ENCODE measurements at places on chromosomes 5 and 9.

DNA sequence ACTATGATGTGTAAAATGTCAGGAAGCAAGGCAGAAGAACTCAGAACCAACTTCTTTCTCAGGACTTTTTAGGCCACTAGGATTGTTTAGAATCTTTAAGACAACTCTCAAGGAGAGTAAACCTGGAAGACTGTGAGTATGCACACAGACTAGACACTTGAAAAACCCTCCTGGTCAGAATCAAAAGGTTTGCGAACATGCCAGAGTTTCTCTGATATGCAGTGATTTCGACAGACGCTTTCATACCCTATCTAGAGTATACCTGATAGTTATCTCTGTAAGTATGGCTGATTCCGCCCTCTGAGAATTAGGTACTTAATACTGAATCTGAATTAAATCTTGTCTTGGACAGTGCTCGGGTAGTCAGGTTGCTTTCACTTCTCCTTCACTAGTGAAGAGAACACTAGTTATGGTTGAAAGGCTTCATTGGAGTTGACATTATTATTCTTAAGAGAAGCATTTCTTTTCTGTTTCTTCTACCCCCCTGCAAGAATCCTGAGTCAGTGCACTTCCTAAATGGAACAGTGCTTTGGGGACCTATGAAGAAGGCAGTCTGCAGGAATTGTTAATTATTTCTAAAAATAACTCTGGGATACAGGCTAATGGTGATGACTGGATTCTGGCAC is 158.1 kb downstream of the HACD4 start:
- DNase-seq, result peak; percentile 53

DNA sequence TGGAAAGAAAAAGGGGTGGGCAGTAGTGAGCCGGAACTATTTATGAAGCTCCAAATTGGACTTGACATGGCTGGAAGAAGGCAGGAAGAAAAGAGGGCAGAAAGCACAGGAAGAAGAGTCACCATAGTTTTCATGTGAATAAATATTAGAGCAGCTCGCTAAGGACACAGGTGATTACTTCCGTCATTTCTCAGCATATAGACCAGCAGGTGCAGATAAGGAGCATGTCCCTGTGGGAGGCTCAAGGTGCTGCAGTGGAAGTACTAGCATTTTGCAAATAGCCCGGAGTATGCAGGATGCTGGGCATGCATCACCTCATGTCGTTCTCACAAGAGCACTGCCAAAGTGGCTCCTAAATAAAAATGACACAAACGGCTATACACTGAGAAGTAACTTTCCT is 71.3 kb upstream of the HTR4 start:
- no peak for DNase-seq

- DNase-seq, result no peak
These were observed 28.1 kb downstream of the SMARCA2 start for GRCh38 chr9:2043243-2043642.

- no peak for DNase-seq
These were observed 27.5 kb downstream of the ADGRD2 start for GRCh38 chr9:124477648-124478285.

DNA sequence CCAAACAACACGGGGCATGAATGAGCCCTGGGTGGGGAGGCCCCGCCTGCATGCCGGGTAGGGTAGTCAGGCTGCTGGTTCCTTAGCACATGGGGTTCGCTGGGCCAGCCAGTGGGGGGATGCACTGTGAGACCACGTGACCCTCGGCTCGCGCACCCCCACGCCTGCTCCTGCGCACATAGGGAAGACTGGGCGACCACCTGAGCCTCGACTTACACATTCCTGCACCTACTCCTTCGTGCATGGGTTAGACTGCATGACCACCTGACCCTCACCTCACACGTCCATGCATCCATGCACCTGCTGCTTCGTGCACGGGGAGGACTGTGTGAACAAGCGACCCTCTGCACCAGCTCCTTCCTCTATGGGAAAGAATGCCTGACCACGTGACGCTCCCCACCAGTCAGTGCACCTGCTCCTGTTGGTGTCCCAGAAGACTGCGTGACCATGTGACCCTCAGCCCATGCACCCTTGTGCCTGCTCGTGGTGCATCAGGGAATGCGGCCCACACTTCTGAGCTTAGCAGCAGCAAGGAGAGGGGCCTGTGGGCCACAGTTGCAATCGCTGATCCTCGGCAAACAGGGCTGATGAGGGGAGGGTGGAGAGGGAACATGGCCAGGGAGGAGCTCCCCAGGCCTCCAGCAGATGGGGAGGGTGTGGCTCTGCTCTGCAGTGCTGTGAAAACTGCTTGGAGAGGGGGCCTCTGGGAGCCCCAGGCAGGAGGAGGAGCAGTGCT is 18.1 kb downstream of the LPCAT1 start:
- DNase-seq, result peak; percentile 84

DNA sequence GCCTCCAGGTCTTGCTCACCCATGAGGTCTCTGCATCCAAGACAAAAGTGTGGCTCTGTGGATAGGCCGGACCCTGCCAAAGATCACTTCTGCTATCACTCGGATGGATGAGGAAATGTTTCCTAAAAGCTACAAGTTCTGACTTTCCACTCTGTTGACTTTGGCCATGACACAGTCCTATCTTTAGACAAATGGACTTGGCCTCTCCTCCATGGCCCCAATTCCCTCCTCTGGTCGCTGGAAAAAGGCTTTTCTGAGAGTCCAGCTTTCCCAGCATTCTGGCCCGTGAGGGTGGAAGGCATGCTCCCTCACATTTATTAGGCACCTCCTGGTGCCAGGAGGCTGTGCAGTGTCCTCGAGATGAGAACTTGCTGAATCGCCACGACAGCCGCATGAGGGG is 83.1 kb downstream of the COL27A1 start:
- DNase-seq, result peak; percentile 78

- DNase-seq, result peak; percentile 94
These were observed 48.8 kb downstream of the KCNIP1 start for GRCh38 chr5:170552621-170553115.

DNA sequence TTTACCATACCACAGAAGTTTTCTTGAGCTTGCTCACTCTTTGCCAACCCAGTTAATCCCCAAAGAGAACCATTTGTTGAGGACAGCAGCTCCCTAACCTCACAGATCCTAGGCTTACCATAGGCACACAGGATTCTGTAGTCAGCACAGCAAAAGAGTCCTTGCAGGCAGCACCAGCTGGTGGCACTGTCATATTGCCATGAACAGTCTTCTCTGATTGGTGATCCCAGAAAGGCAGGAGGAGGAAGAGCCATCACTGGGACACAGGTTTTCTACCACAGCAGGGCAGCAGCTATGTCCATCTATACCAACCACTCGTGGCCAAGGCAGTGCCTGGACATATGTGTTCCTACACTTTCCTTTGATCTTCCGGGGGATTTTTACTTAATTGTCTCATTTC is 297.1 kb upstream of the CD180 start:
- no peak for DNase-seq

DNA sequence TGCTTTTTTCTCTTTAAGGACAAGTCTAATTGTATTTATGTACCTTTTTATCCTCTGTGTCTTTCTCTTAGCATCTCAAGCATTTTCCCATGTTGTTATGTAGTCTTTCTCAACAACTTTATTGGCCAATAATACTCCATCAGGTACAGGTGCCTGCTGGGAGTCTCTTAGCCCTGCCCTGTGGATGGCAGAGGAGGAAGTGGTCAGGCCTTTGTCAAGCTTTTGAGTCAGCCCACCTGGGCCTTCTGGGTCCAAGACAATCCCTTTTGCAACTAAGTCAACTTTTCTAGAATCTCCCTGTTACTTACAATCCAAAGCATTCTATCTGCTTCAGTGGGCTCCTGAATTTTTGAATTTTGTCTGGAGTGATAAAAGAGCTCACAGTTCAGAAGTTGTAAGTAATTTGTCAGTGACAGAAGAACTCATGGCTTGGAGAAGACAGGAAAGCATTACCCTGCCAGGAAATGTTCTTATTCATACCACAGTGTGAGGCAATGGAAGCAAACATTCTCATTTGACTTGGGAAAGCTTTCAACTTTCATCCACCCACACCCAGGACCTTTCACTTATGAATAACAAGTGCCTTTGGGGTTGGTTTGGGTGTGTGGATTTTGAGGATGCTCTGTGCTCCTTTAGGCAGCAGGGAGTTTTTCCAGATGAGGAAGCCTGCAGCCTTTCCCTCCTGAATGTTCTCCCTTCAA is 200.0 kb upstream of the S1PR3 start:
- peak; percentile 26 for DNase-seq

DNA sequence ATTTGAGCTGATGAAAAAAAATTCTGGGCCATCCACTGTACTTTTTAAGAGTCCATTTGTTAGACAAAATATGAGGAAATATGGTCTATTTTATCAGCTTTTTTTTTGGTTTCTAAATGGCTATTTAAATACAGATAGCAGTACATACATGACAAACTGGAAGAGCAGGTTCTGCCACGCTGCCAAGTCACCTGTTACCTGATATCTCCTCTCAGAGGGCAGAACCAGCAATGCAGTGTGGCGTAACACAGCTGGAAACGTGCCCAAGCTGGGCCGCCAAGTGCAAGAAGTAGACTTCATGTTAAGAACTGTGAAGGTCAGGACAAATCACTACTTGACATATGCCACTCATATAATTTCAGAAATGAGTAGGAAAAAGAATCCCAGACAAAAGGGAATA is 8.1 kb downstream of the MCIDAS start:
- DNase-seq, result no peak

DNA sequence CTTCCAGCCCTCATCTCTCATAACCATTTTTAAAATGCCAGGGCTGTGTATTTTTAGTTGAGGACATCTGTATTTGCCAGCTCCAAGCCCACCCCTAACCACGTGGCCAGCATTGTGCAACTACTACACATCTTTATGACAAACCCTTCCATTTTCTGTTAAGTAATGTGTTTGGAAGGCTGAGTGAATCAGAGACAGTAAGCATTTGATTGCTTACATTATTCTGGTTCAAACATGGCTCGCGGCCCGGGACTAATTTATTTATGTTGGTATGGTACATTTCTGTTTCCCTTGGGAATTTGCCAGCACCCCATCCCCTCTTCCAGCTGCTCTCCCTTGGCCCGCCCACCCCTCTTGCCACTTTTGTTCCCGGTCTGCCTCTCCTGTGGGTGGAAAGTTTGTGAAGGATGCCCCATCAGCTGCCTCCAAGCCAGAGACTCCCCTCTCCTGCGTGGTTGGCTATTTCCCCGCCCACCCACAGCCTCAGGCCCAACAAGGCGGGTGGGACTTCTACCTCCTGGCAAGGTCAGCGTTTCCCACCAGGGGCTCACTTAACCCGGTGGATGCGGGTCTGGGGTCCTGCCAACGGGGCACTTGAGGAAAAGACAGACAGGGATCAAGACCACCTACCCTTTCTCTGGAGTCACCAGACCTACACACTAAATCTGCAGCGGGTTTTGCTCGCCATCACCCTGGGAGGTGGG is 162.2 kb downstream of the HSD17B3 start:
- peak; percentile 77 for DNase-seq

DNA sequence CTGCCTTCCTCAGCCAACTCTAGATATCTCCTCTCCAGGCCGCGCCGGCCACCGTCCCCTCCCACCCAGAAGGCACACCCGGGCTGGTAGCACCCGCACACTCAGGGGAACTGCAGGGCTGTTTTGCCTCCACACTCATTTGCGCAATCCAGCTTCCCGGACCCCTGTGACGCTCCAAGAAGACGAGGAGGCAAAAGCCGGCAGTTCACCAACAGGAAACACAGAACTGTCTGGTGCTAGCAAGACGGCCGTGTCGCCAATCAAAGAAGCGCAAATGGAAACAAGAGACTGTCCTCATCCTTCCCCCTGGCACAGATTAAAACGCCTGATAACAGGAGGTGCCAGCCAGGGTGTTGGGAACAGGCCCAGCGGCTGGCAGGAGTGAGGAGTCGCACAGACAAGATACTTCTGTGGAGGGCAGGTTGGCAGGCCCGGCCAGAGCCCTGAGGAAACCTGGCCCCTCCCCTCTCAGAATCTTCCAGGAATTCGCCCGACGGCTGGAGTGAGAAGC is 7.8 kb downstream of the AGPAT2 start:
- no peak for DNase-seq

DNA sequence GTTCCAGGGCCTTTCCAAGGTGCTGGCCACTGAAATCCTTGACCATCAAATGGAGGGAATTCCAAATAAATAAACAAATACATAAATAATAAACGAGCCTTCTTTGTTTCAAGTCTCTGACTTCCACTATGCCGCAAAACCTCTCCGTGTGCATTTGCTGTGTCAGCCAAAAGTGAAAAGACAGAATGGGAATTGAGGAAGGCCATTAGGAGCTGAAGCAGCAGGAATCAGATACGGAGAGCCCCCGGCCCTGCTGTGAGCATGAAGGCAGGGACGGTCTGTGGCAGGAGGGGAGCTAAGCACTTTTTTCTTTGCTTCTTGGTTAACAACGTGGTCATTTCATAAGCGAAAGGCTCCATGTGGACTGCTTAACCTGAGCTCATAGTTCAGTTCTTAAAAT is 26.1 kb downstream of the PLPPR1 start:
- DNase-seq, result no peak

DNA sequence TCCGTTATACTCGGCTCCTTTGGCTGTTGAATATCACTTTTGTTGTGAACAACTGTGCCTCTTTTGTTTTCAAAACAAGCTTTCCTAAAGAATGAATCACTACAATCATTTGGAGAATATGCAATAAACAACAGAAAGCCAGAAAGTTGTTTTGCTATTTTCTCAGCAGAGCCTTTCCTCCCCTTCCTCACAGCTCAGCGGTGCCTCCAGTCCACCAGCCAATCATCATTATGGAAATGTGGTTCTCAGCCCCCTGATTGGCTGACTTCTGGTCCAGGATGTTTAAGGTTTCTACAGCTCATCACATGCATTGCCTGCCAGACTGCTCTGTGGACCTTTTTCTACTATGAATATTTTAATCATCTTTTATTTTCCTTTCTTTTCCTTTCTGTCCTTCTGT is 9.1 kb upstream of the ZNF608 start:
- DNase-seq, result no peak

DNA sequence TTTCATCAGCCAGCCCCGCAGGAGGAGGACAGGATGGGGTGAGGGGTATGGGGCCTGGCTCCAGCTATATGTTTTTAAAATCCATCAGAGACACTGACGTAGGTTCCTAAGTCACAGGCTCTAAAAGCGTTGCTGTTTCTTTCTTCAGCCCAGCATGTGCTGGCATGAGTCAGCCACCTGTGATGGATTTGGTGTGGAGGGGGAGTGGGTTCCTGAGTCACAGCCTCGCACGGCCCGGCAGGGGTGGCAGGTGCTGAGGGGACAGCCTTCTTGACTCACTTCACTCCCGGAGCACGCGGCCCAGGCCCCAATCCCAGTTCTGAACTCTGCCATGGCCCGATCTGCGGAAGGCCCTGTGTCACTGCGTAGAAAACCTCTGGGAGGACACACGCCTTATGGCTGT is 38.8 kb upstream of the RPL26L1 start:
- no peak for DNase-seq
